ENCODE measurements at places on chromosomes 3 and 15. TPM values are rescaled to one million over a fixed set of nuclear protein-coding genes. Genes with fewer than 3 reads are reported as not detected.

- DNase-seq, result no peak
These were observed 559.0 kb downstream of the PDCD6IP start for GRCh38 chr3:34357461-34357860.

DNA sequence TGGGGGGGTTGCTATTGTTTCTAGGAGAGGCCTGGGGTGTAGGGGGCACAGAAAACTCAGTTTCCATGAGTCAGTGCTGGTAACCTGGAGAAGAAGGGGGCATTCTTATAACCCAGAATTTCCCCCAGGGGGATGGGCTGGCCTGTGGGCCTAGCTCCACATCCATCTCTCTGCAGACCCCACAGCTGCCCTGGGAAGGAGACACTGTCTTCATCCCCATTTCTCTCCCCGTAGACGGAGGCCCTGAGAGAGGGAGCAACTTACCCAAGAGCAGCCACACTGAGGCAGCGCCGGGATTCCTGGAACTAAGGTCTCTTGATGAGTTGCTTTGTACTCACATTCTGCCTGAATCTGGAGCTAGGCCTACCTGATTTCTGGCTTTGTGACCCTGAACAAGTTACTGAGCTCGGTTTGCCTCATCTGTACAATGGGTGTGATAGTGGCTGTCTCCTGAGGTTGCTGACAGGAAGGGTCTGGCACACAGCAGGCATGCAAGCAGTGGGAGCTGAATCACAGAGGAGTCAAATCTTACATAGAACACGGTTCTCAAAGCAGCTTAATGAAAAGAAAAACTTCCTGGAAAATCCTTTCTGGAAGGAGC is 55.0 kb upstream of the LCTL start:
- DNase-seq, result no peak

- DNase-seq, result no peak
These were observed 68.5 kb downstream of the PLCH1 start for GRCh38 chr3:155676252-155676981.

DNA sequence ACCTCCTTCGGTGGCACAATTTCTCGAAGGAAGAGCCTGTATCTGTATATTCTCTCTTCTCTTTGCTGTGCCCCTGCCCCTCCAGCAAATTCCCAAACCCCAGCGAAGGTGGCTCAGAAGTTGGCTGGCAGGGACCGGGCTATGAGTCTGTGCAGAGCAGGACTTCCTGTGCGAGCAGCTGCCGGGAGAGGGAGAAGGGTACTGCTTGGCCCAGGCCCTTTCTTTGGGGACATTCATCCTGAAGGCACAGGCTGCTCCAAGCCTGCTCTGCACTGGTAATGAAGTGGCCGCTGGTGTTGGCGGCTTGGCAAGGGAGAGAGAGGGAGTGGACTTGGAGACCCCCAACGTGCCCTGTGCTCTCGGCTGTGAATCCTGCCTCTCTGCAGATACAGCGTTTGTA is 1.5 kb downstream of the SLC6A11 start:
- DNase-seq, result peak; percentile 52

DNA sequence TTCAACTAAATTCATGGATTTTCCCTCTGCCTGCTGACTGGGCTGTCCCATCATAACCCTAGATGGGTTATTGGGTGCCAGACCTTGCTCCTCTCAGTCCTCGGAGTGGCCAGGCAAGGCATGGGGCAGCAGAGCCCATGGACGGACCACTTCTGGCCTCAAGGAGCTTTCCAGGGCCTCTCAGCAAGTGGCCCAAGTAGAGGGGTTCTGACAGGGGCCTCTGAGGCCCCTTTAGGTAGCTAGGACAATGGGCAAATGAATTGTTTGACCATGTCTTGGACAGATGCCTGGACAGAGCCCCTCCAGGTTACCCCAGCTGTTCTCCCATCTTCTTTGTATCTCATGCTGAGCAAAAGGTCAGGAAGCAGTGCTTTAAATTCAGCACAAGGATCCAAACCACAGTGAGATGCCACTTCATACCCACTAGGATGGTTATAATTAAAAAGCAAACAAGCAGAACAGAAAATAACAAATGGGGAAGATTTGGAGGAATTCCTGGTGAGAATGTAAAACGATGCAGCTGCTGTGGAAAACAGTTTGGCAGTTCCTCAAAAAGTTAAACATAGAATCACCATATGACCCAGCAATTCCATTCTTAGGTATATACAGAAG is 61.6 kb downstream of the SPSB4 start:
- no peak for DNase-seq

GRCh38 chr3:135965506-135966270 is at the start of gene PPP2R3A:
PPP2R3A (plus strand) TSS chr3:135965728; CDS start chr3:136001499, 35,771 bp downstream.
- DNase-seq, result peak; percentile 99

DNA sequence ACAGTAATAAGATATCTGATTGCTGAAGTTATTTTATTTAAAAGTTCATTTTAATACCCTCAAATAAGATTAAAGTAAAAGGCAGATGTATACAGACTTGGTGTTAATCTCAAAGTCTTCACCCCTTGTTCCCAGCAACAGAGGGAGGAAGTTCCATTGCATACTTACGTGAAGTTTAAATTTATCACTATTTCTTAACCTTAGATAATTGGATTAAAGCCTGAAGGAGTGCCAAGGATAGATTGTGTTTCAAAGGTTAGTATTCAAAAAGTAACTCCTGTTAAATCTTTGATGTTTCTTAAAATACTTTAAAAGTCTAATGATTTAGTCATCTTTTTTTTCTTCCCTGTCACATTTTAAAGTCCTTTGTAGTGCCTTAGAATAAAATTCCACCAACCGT is 39.3 kb downstream of the ATP1B3 start:
- DNase-seq, result no peak

DNA sequence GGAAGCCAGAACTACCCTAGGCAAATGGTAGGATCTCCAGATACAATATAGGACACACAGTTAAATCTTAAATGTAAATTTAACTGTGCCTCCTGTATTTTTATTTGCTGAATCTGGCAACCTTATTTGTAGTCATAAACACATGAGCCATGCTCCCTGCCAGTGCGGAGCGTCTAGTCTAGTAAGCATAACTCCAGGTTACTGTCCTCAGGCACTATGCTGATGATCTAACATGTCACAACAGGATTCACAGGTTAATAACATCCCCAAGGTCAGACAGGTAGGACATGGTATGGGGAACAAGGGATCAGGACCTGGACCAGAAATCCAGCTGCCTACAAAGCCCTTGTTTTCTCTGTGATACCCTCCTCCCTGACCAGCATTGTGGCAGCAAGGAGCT is 305.1 kb downstream of the CACNA2D3 start:
- DNase-seq, result no peak

DNA sequence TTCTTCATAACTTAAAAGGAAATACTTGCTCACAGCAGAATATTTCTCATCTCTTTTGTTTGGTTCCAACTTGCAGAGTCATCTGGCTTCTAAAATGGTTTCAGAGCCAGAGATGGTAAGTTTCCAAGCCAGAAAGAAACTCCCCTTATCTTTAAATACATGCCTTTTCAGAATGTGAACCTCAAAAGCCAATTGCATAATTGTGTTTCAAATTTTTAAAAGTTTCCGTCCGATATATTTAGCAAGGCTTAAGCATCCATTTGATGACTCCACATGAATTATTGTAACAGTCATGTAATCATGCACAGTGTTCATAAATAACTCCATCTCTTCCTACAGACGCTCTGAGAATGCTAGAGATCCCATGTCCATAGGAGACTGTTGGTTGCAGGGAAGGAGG is 40.6 kb upstream of the C3orf80 start:
- DNase-seq, result no peak

- DNase-seq, result peak; percentile 28
These were observed 32.1 kb upstream of the BCL2L10 start for GRCh38 chr15:52144656-52145178.

- DNase-seq, result no peak
These were observed 13.8 kb downstream of the XIRP1 start for GRCh38 chr3:39178553-39178952.

DNA sequence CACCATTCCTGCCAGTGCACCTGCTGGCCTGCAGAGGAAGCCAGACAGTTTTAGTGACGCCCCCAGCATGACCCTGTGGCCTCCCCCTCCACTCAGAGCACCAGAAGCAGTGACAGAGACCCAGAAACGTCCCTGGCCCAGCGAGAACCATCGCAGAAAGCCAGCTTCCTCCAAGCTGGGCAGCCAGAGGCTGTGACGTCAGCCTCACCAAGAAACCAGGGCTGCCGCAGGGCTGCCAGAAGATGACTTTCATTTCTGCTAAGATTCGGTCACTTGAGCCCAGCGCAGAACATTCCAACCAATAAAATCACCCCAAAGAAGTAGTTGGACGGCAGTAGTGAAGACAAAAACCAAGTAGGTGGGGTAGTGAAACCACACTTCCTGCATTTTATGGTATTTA is 29.6 kb upstream of the RPL32 start:
- DNase-seq, result no peak

GRCh38 chr3:171768281-171768900 is 41.9 kb downstream of the PLD1 start:
- no peak for DNase-seq

GRCh38 chr3:173902401-173902800 is 504.9 kb downstream of the NLGN1 start:
- DNase-seq, result no peak

DNA sequence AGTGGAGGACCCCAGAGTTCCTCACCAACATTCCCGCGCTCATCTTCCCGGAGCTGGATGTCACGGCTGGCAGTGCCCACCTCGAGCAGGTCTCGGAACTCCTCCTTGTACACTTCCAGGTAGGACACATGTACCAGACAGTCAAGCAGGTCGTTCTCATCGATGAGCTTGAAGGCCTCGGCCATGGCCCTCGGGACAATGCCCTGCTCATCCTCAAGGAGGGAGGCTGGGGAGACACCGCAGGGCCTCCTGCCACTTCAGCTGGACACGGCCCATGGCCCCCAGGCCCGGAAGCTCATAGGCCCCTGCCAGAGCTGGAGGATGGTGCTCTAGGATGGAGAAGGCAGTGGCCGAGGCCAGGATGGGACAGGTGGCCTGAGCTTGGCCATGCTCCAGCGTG is 5.6 kb downstream of the KIF7 start:
- DNase-seq, result no peak

GRCh38 chr3:127015282-127016042 is 32.5 kb downstream of the PLXNA1 start:
- no peak for DNase-seq

DNA sequence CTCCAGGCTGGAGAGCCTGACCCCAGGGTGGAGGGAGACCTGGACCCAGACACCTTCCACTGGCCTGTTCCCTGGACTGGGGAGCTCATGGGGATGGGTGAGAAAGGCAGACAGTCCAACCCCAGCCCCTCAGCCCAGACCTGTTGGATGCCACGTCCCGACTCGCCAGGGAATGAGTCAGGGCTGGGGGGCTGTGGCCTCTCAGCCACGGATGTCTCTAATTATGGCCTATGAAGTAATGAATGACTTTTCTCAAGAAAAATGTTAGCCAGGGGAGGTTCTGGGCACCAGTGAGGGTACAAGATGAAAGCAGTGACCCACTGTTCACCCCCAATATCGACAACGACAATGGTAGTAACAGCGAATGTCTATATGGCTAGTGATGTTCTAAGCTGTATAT is 107.0 kb upstream of the RPL32 start:
- no peak for DNase-seq

DNA sequence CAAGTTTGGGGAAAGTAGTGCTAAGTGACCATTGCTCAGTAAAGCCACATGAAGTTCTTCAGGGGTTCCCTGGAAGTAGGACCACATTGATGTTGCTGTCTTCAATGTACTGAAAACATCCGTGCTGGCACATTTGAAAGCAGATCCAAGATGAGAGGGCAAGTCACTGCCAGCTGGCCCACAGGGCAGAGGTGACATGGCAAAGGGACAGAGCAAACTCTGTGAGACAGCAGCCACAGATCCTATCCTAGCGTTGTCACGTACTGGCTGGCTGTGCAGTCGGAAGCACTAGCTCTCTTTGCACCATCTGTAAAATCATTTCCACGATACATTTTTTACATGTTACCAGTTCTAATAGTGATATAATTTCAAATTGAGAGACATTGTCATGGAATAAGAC is 13.8 kb downstream of the MUC13 start:
- DNase-seq, result no peak

GRCh38 chr15:90760661-90761232 is 43.6 kb downstream of the BLM start:
- DNase-seq, result no peak

- peak; percentile 91 for DNase-seq
These were observed 34.5 kb downstream of the GPR171 start for GRCh38 chr3:151168269-151169094.

- no peak for DNase-seq
These were observed 40.7 kb downstream of the SLC49A4 start for GRCh38 chr3:122835590-122835989.

DNA sequence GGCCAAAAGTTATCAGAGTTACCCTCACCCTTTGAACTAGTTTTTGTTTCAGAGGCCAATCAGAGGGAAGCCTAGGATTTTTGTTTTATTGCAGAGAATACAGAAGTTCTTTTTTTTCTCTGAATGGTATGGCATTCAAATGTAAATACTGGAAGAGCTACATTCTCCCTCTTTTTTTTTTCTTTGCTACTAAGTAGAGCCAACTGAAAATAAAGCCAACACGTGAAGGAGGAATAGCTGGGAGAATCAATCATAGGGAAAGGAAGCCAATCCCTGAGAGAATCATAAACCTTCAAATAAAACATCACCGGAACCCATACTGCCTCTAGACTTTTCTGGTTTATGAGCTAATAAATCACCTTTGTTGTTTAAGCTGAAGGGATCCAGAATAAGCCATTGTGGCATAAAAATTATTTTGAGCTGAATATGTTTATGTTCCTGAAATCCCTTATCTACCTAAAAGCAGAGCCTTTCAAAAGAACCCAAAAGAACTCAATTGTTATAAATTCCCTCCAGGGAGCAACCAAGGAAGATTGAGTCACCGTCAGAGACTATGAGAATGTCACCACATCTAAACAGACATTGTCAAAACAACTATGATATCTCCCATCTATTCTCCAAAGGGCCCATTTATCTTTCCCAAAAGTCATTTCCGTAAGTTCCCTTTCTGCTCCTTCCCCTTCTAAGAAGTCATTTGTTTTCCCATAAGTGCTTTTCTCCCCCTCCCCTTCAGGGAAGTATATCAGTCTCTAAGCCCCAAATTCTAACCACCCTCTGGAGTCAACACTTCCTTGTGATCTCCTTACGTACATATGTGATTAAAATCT is 3.8 kb upstream of the ZNF280D start:
- no peak for DNase-seq

DIPK2A gene
- 65.0 TPM for total RNA-seq

SOX14 gene
- 0.11 TPM for total RNA-seq

GOLGA8S gene
- total RNA-seq, result not detected

CLSTN2 gene
- total RNA-seq, result 0.59 TPM

FETUB gene
- total RNA-seq, result not detected

TRAT1 gene
- total RNA-seq, result not detected

TMEM158 gene
- total RNA-seq, result 6.8 TPM

SOX2 gene
- 3.7 TPM for total RNA-seq

SEMA3B gene
- 10.3 TPM for total RNA-seq

MFGE8 gene
- total RNA-seq, result 378 TPM
